ENCODE measurements at places on chromosomes 7 and 10.

DNA sequence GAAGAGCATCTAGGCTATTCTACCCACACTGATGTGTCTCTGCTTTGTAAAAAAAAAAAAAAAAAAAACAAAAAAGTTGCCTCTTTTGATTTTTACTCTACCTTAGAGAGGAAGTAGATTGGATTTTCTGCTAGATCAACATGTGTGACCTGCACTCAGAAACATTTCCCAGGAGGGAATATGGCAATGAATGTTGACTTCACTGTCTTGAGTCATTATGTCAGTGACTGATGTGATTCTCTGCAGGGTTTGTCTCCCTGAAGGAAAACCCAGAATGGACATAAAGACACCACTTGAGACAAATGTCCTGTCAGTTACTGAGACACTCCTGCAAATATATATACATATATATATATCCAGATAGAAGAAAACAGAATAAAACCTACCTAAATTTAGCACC is 370.3 kb downstream of the BMPER start:
- no peak overlapping the region for H3K27ac ChIP-seq
- no peaks in the 10 kb centered on the region for H3K4me1 ChIP-seq
- H3K4me3 ChIP-seq, result no peak overlapping the region
- peaks cover 4% of the 10 kb centered on the region for H3K27me3 ChIP-seq

GRCh38 chr10:5829267-5829666 is 16.0 kb upstream of the GDI2 start:
- ATAC-seq, result no peak
- no peak overlapping the region for H3K4me3 ChIP-seq
- no peaks in the 10 kb centered on the region for H3K27me3 ChIP-seq
- H3K27ac ChIP-seq, result no peak overlapping the region
- H3K4me1 ChIP-seq, result no peaks in the 10 kb centered on the region

GRCh38 chr7:75688200-75689136 is 50.3 kb downstream of the HIP1 start:
- no peak overlapping the region for H3K4me3 ChIP-seq
- no peaks in the 10 kb centered on the region for H3K27me3 ChIP-seq
- no peaks in the 10 kb centered on the region for H3K36me3 ChIP-seq
- ATAC-seq, result no peak
- no peaks in the 10 kb centered on the region for H3K4me1 ChIP-seq

DNA sequence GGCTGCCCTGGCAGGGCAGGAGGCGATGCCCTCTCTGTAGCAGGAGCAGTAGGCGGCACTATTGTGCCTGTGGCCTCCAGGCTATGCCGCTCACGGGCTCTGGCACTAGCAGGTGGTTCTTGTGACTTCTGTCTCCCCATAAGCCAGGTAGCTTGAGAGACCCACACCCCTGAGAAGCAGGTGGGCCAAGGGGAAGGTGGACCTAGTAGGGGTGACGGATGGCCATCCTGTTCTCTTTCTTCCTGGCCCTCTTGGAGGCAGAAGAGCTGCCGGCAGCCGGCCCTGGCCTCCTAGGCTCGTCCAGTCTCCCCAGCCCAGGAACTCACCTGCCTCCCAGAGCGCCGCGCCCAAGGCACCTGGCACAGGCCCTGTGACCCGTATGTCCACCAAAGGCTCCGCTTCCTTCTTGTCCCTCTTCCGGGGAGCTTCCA is 15.4 kb downstream of the MMRN2 start:
- H3K4me1 ChIP-seq, result peaks cover 5% of the 10 kb centered on the region
- ATAC-seq, result no peak
- no peak overlapping the region for H3K4me3 ChIP-seq
- no peaks in the 10 kb centered on the region for H3K27me3 ChIP-seq
- H3K27ac ChIP-seq, result no peak overlapping the region

- no peaks in the 10 kb centered on the region for H3K4me1 ChIP-seq
- no peak overlapping the region for H3K27ac ChIP-seq
- peaks cover 14% of the 10 kb centered on the region for H3K27me3 ChIP-seq
These were observed 36.3 kb upstream of the EXOC6 start for GRCh38 chr10:92811986-92812385.

- H3K4me1 ChIP-seq, result no peaks in the 10 kb centered on the region
- H3K27me3 ChIP-seq, result no peaks in the 10 kb centered on the region
- no peak overlapping the region for H3K4me3 ChIP-seq
- no peak overlapping the region for H3K27ac ChIP-seq
These were observed 271.6 kb downstream of the CALN1 start for GRCh38 chr7:72140566-72140965.

- no peak overlapping the region for H3K27ac ChIP-seq
- peaks cover 46% of the 10 kb centered on the region for H3K36me3 ChIP-seq
- H3K4me3 ChIP-seq, result no peak overlapping the region
- ATAC-seq, result no peak
- peaks cover 9% of the 10 kb centered on the region for H3K4me1 ChIP-seq
These were observed 306.0 kb upstream of the LRGUK start for GRCh38 chr7:133821171-133821570.

DNA sequence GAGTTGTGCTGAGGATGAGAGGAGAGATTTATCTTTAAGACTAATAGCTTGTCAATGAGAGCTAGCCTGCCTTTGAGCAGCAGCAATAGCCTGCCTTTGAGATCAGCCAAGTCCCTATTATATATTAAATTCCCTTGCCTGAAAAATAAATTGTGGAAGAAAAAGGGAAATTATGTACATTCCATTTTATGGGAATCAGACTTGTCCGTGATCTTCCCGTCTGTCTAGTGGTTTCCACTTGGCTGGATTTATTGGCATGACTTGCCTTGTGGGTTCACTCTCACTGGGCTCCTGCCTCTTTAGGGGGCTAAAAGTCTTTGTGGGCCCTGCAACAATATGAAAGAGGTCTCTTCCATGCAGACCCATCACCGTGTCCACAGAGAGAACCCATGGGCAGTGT is 171.7 kb upstream of the FRMD4A start:
- peaks cover 8% of the 10 kb centered on the region for H3K4me1 ChIP-seq
- no peaks in the 10 kb centered on the region for H3K36me3 ChIP-seq
- no peak overlapping the region for H3K4me3 ChIP-seq
- no peak for ATAC-seq

All from activated T-helper 17 cell treated with anti-CD3 and anti-CD28 coated beads, Interleukin-2, amount 50 U/mL, for 72 hours (primary cell).